Activated T-cell treated with anti-CD3 and anti-CD28 coated beads, Interleukin-2, amount 50 U/mL, for 72 hours (primary cell): ENCODE measurements at places on chromosomes 6 and 20. TPM values are rescaled to one million over a fixed set of nuclear protein-coding genes. Genes with fewer than 3 reads are reported as not detected.
A peak's percentile ranks its signal among the peaks of the same experiment; 100 is the strongest.

Gene DOK5
- 1.2 TPM for total RNA-seq

Gene PDYN
- not detected for total RNA-seq

Gene KCNK17
- total RNA-seq: not detected

Gene FAM184A
- total RNA-seq: 18.5 TPM

Gene CST7
- total RNA-seq: 136 TPM

Gene OPN5
- total RNA-seq: not detected

Gene KHDC1L
- not detected for total RNA-seq

GRCh38 chr6:151010071-151010470 lies 144.6 kb downstream of the MTHFD1L start:
- no peak overlapping the region for H3K27ac ChIP-seq
- peaks cover 5% of the 10 kb centered on the region for H3K36me3 ChIP-seq
- H3K4me3 ChIP-seq: no peak overlapping the region
- peaks cover 7% of the 10 kb centered on the region for H3K4me1 ChIP-seq
- no peak for DNase-seq
- H3K27me3 ChIP-seq: no peaks in the 10 kb centered on the region

DNA sequence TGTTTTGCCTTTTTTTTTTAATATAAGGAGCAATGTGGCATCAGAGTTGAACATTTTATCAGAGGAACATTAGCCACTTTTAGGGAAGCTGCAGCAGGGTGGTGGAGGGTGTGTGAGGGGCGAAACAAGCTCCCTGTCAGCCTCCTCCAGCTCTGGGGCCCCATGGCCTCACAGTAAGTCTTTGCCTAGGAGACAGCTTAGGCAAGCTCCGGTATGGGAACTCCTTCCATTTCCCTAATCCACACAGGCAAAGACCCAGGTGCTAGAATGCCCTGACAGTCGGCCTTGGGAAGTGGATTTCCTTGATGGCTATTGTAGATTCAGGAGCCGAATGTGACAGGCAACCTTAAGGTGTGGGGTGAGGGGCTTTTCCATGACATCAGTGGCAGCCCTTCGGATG lies 862 bp downstream of the PRND start:
- H3K4me1 ChIP-seq: peaks cover 23% of the 10 kb centered on the region
- no peaks in the 10 kb centered on the region for H3K36me3 ChIP-seq
- H3K27ac ChIP-seq: no peak overlapping the region
- H3K4me3 ChIP-seq: no peak overlapping the region

GRCh38 chr20:5328268-5328667 lies 11.5 kb upstream of the PROKR2 start:
- no peak overlapping the region for H3K27ac ChIP-seq
- H3K27me3 ChIP-seq: peaks cover 32% of the 10 kb centered on the region
- H3K4me3 ChIP-seq: no peak overlapping the region
- H3K4me1 ChIP-seq: no peaks in the 10 kb centered on the region
- DNase-seq: no peak

GRCh38 chr6:36514554-36515456 lies 32.5 kb downstream of the STK38 start:
- H3K27me3 ChIP-seq: no peaks in the 10 kb centered on the region
- peaks cover 24% of the 10 kb centered on the region for H3K4me1 ChIP-seq
- no peak for DNase-seq
- H3K27ac ChIP-seq: peak overlapping the region; percentile 51
- no peak overlapping the region for H3K4me3 ChIP-seq

DNA sequence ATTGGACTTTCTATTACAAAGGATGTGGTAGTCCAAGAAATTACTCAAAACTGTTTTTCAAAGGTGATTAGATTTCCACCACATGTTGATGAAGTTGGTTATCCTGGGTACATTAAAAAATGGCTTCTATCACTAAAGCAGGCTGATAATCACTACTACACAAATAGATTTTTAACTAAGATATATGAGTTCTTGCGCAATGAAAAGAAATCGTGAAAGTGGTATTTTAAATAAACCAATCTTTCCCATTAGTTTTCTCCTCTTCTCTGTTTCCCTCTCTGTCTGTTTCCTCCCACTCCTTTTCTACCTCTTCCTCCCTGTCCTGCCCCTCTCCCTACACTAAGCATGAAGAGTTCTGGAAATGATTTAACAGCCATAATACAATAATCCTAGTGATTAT lies 487.9 kb upstream of the CITED2 start:
- no peak overlapping the region for H3K4me3 ChIP-seq
- no peak for DNase-seq
- H3K36me3 ChIP-seq: no peaks in the 10 kb centered on the region
- no peak overlapping the region for H3K27ac ChIP-seq

- no peaks in the 10 kb centered on the region for H3K27me3 ChIP-seq
- no peak overlapping the region for H3K4me3 ChIP-seq
- H3K36me3 ChIP-seq: no peaks in the 10 kb centered on the region
These were observed 39.6 kb downstream of the DUSP22 start for GRCh38 chr6:331622-332521.

DNA sequence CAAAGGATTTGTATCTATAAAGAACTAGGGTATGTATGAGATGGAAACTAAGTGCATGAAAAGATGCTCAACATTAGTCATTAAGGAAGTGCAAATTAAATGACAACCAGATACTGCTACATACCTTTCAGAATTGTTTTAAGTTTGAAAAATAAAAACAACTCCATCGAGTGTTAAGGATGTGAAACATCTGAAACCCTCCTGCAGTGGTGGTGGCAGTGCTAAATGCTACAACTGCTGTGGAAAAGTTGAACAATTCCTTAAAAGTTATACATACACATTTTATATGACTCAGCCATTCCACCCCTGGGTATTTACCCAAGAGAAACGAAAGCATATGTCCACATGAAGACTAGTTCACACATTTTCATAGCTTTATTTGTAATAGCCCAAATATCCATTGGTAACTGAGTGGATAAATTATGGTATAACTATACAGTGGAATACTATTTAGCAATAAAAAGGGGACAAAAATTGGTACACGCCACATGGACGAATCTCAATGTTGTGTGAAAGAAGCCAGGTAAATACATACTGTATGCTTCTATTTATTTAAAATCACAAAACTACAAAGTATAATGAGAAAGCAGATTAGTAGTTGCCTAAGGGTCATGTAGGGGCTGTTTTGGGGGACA lies 10.6 kb downstream of the ARMH2 start:
- peaks cover 7% of the 10 kb centered on the region for H3K36me3 ChIP-seq
- H3K4me3 ChIP-seq: no peak overlapping the region
- H3K4me1 ChIP-seq: peaks cover 24% of the 10 kb centered on the region
- no peak for DNase-seq

GRCh38 chr20:57728762-57729161 lies 18.9 kb upstream of the PMEPA1 start:
- H3K27me3 ChIP-seq: peaks cover 27% of the 10 kb centered on the region
- no peak overlapping the region for H3K4me3 ChIP-seq
- no peaks in the 10 kb centered on the region for H3K4me1 ChIP-seq

DNA sequence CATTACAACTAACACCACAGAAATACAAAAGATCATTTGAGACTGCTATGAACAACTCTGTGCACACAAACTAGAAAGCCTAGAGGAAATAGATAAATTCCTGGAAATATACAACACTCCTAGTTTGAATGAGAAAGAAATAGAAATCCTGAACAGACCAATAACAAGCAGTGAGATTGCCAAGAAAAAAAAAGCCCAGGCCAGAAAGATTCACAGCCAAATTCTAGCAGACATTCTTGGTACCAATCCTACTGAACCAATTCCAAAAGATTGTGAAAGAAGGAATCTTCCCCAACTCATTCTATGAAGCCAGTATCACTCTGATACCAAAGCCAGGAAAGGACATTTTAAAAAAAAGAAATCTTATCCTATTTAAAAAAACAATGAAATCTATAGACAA lies 7.0 kb upstream of the CDK19 start:
- H3K27me3 ChIP-seq: no peaks in the 10 kb centered on the region
- H3K4me1 ChIP-seq: peaks cover 26% of the 10 kb centered on the region
- no peak overlapping the region for H3K27ac ChIP-seq
- H3K4me3 ChIP-seq: no peak overlapping the region

DNA sequence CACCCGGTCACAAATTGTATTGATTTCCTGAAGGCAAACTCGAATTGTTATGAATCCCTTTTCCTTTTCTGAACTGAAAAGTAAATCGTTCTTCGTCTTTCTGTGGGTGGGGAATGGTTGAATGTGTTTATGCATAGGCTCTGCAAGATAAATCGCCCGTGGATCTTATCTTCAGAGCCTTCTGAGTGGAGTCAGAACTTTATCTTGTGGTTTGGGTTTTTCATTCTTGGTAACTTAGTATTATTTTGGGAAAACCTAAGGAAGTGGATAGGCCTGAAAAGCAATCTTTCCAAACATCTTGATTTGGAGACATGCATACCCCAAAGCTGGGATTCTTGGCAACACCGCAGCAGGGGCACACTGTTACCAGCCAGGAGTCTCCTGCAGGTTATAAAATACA lies 122.4 kb downstream of the MAP3K7 start:
- H3K36me3 ChIP-seq: no peaks in the 10 kb centered on the region
- DNase-seq: no peak
- H3K27me3 ChIP-seq: no peaks in the 10 kb centered on the region

- DNase-seq: no peak
- H3K27ac ChIP-seq: no peak overlapping the region
- no peaks in the 10 kb centered on the region for H3K27me3 ChIP-seq
- H3K4me1 ChIP-seq: no peaks in the 10 kb centered on the region
- no peak overlapping the region for H3K4me3 ChIP-seq
- H3K36me3 ChIP-seq: no peaks in the 10 kb centered on the region
These were observed 776.3 kb downstream of the EYS start for GRCh38 chr6:64930681-64931080.

DNA sequence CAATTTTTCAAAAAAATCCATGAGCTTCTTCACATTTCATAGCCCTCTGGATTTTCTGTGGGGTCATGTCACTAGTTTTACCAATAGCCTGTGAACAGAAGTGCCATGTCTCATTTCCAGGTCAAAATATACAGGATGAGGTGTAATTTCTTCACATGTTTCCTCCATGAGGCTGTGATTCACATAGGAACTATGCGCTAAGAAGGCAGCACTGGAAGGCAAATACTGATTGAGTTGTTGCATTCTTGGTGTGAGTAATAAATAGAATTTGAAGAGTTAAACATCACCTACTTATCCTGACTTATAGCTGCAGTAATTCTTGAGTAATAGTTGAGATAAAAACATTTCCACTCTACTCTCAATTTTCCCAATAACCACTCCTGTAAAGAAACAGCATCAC lies 442.3 kb downstream of the HAO1 start:
- H3K36me3 ChIP-seq: no peaks in the 10 kb centered on the region
- H3K27ac ChIP-seq: no peak overlapping the region
- no peak for DNase-seq
- H3K4me1 ChIP-seq: no peaks in the 10 kb centered on the region
